ENCODE measurements at places on chromosomes 7 and 10.

DNA sequence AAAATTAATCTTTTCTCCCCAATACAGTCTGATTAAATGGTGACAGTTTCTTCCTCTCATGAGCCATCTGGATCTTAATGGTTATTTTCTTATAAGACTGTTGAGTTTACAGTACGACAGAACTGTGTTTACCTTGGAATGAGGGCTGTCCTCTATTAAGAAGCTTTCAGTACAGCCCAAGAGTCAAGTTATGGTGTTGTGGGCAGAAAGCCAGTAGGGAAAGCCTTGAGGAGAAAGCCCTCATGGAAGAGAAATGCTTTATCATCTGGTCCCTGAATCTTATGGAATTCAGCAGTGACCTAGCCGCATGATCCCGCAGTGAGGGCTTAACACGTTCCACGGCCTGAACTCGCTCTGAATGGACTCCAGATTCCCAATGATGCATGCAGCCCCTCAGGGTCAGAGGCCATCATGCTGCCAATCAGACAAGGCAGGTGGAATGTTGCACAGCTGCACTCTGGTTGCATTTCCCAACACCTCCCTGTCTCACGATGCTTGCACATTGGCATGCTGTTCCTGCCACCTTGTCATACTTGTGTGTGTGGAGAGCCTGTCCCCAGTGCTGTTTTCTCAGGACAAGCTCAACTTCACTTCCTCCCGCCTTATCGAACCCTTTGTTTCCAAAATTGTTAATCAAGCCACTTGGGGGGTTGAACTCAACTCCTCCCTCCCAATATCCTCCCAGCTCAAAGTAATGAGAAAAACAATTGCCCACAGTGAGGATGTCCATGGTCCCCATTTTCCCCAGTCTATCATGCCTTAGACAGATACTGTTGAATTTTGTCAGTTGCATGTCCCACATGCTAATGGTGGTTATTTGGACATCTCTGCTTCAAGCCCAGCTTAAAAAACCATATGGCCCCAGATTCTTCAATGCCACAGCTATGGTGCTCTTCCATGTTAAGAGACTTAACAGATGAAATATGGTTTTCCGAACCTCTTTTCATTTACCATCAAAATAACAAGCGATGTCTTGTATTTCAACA, 211.1 kb upstream of the TCF7L2 start:
- no peak for DNase-seq

DNA sequence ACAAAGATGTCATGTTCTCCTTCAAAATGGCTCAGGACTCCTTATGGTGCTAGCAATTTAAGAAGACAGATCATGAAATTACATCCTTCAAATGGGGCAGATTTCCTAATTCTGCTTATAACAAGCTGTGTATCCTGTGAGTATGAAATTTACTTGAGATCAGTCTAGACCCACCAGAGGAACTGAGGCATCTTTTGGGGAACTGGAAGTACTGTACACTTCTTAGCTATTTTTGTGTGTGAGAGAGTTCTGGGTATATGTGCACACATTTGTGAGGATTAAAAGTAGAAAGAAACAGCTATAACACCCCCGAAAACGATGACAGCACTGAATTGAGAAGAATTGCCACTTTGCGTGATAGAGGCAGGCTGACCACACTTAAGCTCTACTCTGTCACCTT, 187.0 kb upstream of the CCDC6 start:
- DNase-seq, result no peak

DNA sequence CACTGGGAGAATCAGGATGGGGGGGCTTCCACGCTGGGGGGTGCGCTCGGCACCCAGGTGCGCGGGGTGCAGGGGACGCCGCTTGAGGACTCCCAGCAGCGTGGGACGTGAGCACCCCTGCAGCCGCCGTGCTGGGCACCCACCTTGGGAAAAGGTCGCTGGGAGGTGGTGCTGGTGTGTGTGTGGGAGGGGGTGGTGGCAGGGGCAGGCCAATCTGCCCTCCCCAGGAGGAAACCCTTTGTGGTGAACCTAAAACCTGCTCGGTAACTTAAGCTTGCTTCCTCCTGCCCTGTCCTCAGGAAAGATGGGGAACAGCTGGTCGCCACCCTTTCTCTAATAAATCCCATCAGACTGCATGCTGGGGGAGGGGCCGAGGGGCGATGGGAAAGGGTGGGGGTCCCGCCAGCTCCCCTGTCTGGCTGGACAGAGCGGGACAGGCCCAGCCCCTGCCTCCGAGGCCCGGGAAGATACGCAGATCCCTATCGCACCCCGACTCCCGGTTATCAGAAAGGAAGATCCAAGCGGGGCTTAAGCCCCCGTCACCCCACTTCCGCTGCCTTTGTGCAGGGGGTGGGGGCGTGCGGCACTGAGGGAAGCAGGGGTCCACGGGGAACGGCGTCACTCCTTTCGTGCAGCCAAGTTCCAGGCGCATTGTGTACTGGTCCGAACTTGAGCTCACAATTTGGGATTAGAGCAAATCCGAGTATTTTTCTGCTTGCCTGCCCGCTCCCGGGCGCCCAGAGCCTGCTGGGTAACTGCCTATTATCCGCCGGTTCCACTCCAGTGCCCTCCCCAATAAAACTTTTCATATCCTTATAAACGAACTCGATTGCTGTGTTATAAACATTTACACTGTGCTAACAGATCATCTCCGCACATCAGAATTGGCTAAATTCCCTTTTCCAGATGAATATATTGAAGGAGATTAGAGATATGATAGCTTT, 64.6 kb downstream of the UNCX start:
- no peak for DNase-seq

DNA sequence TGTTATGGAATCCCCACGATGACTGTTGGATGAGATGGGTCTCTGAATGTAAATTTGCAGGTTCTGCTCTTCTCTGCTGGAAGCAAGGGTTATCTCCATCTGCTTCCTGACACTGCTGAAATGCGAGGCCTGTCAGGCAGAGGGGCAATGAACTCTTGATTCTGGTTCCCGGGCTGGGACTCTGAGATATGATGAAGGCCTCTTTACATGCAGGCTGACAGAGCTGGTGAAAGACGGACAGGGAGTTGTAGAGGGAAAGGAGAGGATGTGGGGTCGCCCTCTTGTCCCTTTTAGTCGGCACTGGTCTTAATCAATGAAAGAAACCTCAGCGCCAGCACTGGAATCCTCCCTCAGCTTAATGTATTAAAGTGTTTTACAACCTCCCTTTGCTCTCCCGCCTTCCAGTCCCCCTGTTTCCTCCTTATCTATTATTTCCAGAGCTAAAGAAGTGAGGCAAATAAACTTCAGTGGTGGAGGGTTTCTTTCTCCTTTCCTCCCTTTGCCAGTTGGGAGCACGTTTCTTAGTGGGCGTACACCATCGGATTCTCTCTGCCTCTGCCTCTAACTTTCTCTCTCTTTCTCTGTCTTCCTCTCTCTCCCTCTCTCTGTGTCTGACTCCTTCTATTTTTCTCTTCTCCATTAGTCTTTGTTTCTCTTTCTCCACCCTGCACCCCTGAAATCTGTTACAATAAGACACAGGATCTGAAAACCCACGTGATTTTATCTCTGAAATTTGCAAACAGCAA, 145.6 kb downstream of the BAMBI start:
- no peak for DNase-seq

GRCh38 chr7:32564542-32564941, 69.3 kb downstream of the AVL9 start:
- no peak for DNase-seq

- no peak for DNase-seq
Observed at GRCh38 chr10:83541046-83541445, 598.3 kb upstream of the GHITM start.

- no peak for DNase-seq
Observed at GRCh38 chr7:80478683-80479082, 33.2 kb downstream of the GNAT3 start.

GRCh38 chr10:92045641-92046106, 122.1 kb downstream of the BTAF1 start:
- DNase-seq, result no peak

DNA sequence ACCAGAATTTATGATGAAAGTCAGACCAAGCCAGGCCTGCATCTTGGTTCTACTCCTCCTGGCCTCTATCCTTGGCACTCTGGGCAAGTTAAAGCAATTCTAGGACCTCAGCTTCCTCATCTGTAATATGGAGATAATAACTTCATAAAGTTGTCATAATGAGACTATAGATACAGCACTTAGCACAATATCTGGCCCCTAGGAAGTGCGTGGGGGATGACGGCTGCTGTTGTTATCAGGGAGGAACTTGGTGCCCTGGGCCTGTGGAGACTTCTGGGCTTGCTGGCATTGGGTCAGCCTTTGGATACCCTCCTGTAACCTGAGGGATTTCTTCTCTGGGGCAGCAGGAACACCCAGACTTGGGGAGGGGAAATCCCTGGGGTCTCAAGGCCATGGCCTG, 27.6 kb downstream of the PFKFB3 start:
- no peak for DNase-seq

GRCh38 chr7:156843157-156843556, 49.8 kb downstream of the LMBR1 start:
- DNase-seq, result no peak
